HuH-7 (cell line): ENCODE measurements at places on chromosomes 2 and 18.

- DNase-seq = no peak
Observed at GRCh38 chr2:217064234-217065011, 204.6 kb upstream of the TNP1 start.

GRCh38 chr2:239852272-239852671 lies 172.9 kb downstream of the NDUFA10 start:
- DNase-seq = no peak

- no peak for DNase-seq
Observed at GRCh38 chr2:96498021-96498431, 7.1 kb downstream of the NEURL3 start.

DNA sequence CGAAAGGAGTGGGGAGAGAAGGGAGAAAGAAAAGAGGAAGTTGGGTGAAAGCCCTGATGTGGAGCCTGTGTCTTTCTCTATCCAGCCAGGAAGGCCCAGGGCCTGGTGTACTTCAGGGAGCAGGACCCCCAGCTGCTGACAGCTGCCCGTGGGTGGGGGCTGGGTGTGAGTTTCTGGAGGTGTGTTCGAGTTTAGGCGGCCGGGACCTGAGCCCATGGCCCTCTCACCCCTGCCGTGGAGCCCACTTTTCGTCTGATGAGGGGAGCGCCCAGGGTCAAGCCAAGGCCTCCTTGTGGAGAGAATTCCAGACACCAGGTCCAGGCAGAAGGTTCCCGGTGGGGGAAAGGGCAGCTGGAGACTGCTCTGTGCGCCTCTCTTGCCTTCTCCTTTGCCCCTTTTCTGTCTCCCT lies 2.2 kb downstream of the SIX3 start:
- no peak for DNase-seq

GRCh38 chr18:62418258-62418657 lies 93.1 kb downstream of the TNFRSF11A start:
- DNase-seq = no peak

DNA sequence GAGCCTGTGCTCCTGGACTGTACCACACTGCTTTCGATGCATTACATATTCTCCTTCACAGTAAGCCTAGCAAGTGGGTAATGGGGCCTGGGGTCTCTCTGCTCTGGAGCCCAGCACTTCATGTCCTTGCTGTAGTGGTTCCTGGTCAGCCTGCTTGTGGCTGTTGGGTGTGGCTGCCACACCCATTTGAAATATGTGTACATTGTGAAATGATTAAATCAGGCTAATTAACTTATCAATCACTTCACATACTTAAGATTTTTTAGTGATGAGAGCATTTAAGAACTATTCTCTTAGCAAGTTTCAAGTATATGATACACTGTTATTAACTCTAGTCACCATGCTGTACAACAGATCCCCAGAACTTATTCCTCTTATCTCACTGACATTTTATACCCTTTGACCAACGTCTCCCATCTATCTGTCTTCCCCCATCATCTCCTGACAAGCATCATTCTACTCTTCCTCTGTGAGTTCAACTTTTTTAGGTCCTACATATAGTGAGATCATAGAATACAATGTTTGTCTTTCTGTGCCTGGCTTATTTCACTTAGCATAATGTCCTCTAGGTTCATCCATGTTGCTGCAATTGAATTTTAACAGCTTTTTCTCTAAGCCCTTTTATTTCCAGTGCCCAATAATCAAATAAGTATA lies 92.1 kb downstream of the LYPD6 start:
- no peak for DNase-seq

DNA sequence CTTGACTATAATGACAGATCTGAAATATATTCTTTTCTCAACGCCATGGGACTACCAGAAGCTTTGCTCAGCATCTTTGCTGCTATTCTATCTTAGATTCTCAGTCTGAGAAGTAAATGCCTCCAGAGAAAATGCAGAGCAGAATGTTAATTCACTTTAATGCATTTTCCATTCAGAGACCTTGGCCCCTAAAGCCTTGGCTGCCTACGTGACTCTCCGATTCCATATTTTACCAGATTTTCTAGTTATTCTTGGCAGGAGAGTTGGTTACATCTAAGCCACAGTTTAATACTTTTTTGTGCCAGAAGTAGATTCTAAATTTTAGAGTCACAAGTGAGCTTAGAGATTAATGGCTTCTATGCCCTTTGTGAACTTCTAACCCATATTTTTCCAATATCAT lies 837.1 kb upstream of the POU3F3 start:
- no peak for DNase-seq

DNA sequence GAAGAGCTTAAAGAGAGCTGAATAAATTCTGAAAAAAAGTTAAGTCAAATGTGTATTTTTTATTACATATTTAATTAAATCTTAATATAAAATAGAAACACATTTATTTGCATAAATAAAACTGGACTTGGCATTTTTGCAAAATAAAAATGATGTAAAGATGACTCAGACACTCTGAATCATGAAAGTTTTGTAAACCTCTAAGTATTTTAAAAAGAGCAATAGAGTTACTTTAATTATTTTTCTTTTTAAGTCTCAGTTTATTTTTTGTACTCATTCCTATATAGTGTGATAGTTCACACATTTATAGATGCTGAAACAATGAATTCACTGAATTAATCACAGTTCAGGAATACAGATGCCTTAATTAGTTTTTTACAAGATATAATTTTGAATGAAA lies 109.9 kb upstream of the DTNA start:
- DNase-seq = no peak
